ENCODE measurements at places on chromosomes 13 and 19.

DNA sequence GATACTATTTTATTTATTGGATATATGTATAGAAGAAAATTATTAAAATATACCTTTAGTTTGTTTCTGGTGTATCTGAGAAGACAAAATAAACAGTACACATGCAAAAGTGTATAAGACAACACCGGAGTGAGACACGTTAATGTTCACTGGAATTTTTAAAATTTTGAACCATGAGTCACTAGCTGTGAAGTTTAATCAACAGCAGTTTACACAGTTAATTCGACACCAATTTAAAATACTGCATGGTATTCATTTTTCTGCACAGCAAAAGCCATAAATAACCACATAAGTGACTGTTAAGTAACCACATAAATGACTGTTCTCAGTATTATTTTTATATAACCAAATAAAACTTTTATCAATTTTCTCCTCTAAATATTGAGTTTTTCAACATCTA lies 418.7 kb upstream of the NBEA start:
- no peak for DNase-seq

GRCh38 chr13:38628554-38628953 lies 58.3 kb upstream of the FREM2 start:
- DNase-seq: no peak

DNA sequence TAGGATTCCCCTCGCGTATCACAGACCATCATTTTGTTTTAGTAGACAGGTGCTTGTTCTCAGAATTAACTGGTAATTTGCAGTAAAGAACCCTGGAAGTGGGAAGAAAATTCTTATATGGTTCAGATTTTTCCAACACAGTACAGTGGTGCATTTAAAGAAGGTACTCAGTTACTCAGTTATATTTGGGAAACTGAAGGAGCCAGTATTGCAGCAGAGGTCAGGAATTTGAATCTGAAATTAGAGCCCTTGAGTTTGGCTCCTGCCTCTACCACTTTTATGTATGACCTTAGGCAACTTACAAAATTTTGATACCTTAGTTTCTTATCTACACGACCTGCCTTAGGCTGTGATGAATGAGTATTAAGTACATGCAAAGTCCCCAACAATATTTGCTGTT lies 19.7 kb downstream of the METTL21C start:
- no peak for DNase-seq

DNA sequence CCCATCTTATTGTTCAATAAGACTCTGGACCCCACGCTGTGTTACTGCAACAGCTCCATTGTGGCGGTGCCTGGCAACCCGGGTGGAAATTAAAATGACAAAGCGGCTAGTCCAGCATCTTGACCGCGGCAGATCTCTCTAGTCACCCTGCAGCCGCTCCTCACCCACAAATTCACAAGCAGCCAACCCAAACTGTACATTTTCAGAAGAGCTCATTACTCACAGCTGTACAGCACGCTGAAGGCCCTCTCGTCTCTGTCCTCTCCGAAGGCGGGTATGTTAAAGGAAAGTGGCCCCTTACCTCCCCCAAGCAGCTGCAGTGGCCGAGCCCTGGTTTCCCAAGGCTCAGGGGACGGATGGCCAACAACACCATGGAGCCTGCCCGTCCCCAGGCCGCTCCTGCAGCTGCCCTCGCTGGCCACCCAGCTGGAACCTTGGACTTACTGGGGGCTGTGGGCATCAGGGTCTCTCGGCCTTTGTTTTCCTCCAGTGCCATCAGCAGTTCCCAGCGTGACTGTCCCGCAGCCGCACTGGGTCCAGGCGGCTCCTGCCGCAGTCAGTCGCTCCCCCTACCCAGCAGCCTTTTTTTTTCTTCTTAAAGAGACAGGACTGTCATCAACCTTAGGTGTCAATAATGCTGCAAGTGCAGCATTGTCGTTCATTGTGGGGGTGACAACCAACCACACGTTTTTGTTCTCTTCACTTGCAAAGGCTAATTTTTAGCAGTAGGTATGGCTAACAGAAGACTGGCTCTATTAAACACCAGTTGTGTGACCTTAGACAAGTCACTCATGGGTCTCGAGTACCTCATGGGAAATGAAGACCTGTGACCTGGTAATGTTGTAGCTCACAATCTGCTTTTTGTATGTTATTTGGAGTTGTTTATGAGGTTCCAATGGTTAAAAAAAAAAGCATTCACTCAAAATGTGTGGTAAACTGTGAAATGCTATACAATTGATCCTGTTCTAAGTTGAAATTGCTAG lies at the start of gene SACS:
TSS of gene SACS (minus strand) at position 532 of the 983 bp plus-strand sequence. CDS start 22,463 bp downstream, outside the sequence.
- no peak for DNase-seq

GRCh38 chr19:15159251-15159650 lies 41.5 kb downstream of the NOTCH3 start:
- no peak for DNase-seq

GRCh38 chr13:36029166-36029565 lies 102.0 kb downstream of the DCLK1 start:
- no peak for DNase-seq

DNA sequence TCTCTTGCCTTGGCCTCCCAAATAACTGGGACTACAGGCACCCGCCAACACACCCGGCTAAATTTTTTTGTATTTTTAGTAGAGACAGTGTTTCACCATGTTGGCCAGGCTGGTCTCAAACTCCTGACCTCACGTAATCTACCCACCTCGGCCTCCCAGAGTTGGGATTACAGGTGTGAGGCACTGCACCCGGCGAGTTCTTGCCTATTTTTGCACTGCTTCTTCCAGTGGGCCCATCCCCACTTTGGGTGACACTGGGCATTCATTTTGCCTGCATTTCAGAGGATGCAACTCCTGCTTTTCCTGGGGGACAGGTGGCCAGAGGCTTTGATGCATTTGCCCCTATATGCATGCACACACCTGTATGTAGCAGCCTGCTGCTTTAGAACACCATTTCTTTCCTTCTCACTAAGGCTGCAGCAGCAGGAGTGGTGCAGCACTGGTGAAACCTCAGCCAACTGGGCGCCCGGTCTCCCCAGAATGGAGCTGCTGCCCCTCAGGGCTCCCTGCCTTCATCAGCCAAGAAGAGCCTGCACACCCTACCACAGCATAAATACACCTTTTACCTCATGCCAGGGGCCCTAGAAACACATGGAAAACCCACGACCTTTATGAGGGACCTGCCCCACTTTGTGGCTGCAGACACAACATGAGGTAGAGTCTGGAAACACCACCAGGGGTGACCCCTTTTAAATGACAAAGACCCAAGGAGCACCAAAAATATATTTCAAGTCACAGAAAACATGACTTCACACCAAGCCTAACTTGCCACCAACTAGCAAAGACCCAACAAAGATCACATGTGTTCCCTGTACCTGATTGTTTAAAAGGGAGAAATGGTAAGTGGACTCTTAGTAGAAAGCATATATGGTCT lies 36.8 kb upstream of the POP4 start:
- DNase-seq: no peak

GRCh38 chr13:48299591-48299990 lies 4.0 kb upstream of the RB1 start:
- no peak for DNase-seq

DNA sequence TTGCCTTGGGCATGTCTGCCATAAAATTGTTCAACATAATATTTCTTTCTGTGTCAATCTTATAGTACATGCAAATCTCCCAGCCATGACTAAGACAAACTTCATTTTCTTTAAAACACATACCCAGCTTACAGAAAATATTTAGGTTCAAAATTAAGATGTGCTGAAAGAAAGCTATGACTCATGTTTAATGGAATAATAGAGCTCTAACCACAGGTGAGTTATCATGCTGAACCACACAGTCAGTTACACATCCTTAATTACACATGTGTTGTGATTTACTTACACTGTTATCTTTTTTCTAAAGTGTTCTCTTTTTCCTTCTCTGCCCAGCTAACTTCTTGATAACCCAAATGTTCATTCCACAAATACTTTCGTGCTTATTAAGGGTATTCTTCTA lies 1831.2 kb downstream of the OLFM4 start:
- DNase-seq: no peak

DNA sequence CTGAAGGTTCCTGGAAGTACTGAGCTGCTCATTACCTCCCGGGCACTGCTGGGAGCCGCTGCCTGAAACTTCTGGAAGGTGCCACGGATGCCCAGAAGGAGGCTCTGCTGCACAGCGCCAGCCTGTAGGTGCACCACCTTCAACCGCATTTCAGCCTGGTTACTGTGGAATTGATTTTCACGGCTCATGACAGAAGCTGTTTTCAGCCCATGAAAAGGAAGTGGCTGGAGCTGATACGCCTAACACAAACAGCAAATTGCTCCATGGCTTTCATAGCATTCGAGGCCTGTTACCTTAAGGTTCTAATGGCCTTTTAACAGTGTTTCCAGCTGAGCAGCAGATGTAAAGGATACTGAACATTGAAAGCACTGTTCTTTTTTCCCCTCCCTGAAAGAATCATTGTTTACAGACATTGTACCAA lies 22.0 kb downstream of the GPC6 start:
- DNase-seq: no peak

- DNase-seq: no peak
Observed at GRCh38 chr13:41788552-41788951, 172.4 kb downstream of the VWA8 start.

- DNase-seq: no peak
Observed at GRCh38 chr19:6394831-6395230, 1.9 kb upstream of the GTF2F1 start.

DNA sequence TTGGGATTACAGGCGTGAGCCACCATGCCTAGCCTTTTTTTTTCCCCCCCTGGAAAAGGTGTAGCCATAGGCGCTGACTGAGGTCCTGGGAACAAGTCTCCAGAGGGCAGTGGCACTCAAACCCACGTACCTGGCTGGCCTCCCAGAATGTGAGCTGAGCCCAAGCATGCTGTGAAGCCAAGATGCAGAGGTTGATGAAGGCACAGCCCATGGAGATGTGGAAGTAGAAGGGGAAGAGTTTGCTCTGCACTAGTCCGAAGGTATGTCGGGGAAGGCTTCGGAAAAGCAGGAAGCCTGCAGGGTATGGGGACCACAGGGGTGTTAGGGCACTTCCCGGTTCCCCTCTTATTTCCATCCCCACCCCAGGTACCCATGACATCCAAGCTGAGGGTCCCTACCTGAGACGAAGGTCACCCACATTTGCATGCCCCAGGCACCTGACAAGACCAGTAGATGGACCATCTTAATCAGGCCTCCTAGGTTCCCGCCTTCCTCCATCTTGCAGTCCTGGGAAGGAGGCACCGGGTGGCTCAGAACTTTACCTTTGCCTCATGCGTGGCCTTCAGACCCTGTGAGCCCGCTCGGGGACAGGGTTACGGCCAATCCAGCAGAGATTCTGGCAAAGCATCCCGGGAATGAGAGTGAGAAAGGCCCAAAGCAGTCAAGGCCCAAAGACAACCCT lies 805 bp downstream of the TMEM205 start:
- DNase-seq: no peak

DNA sequence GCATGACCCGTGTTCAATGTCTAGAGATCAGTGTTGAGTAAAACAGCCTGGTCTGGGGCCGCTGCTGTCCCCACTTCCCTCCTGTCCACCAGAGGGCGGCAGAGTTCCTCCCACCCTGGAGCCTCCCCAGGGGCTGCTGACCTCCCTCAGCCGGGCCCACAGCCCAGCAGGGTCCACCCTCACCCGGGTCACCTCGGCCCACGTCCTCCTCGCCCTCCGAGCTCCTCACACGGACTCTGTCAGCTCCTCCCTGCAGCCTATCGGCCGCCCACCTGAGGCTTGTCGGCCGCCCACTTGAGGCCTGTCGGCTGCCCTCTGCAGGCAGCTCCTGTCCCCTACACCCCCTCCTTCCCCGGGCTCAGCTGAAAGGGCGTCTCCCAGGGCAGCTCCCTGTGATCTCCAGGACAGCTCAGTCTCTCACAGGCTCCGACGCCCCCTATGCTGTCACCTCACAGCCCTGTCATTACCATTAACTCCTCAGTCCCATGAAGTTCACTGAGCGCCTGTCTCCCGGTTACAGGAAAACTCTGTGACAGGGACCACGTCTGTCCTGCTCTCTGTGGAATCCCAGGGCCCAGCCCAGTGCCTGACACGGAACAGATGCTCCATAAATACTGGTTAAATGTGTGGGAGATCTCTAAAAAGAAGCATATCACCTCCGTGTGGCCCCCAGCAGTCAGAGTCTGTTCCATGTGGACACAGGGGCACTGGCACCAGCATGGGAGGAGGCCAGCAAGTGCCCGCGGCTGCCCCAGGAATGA lies 1.5 kb upstream of the CEACAM5 start:
- DNase-seq: peak; percentile 39

DNA sequence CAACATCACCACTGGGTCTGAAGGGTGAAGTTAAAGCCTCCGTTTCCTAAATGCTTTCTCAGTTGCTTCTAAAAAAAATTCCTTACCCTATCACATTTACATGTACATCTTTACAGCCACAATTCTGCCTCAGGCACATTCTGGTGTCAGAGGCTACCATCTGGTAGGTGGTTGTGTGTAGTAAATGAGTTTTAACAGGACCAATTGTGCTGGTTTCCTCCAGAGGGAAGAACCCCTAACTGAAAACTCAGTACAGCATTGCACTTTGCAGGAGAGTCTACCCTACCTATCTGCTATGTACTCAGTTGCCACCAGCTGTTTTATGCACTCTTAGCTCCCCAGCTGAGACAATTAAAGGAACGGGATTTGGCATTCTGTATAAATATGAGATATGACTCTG lies 1576.5 kb downstream of the PCDH9 start:
- no peak for DNase-seq

DNA sequence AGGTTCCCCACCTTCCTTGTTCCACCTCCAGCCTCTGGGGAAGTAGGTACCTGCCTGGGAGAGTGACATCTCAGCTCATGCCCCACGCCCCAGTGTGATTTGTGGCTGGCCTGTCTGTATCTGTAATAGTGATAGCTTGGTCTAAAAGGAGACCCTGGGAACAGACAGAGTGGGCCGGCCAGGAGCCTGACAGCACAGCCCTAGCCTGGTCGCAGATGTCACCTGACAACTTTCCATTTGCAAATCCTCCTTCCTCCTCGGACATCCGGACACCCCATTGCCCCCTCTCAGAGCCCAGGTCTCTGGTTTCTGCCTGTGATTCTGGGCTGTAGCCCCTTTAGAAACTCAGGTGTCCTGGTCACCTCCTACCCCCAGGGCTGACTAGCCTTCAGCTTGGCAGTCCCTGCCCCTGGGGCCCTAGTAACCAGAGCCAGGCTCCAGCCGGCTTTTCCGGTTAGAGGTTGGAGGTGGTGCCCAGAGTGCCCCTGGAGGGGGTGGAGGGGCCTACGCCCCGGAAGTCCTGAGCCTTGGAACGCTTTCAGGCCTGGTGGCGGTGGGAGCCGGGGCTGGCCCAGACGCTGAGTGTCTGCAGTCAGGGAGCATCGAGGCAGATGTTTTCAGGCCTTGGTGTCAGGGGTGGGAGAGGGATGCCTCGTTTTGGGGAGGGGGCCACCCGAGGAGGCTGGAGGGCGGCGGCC lies 6.5 kb downstream of the LRRC8E start:
- DNase-seq: no peak

GRCh38 chr13:73754241-73754640 lies 380.0 kb downstream of the KLF12 start:
- no peak for DNase-seq
